Calu3 (cell line): ENCODE measurements at places on chromosomes 7 and 10. TPM values are rescaled to one million over a fixed set of nuclear protein-coding genes. Genes with fewer than 3 reads are reported as not detected.

Gene NEUROD6
- not detected in 2 replicates for total RNA-seq

Gene MOGAT3
- not detected in 2 replicates for total RNA-seq

Gene FANK1
- total RNA-seq, result 0.85 and 1.6 TPM in 2 replicates

Gene ACHE
- total RNA-seq, result 3.2 and 11.3 TPM in 2 replicates

Gene TRIM74
- total RNA-seq, result 0.33 TPM in 1 of 2 replicates, not detected in the other

Gene BUD23
- total RNA-seq, result 73.5 and 75.8 TPM in 2 replicates

Gene NACAD
- 0.90 and 1.0 TPM in 2 replicates for total RNA-seq

Gene RNF32
- 1.6 and 3.2 TPM in 2 replicates for total RNA-seq

Gene SLC26A5
- total RNA-seq, result not detected in 2 replicates

DNA sequence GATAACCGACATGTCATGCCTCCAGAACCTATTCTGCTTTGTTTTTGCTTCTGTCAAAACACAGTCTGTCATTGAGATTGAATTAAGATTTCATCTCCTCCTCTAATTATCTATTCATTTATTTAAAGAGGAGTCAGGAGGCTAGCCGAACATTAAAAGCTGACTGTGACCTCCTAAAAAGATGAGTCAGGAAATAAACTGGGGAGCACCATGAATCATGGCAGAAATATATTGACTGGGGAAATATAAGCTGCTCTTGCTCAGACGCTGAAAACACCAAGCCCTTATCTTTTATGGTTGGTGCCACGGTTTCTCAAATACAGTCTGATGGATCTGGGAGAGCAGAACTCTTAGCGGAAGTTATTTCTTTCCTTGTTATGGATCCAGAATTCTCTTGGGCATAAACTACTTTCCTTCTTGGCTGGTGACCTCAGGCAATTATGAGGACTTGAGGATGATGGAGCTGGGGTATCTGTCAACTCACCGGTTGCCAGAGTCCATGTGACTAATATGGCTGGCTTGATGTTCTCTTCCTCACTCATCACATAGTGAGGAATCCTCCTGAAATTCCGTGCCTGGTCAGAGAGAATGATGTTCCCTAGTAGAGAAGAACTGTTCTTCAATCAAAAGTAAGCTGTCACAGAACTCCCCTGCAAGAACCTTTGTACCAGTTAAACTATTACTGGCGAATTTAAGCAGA is 307.6 kb upstream of the PHYHIPL start:
- no peak for DNase-seq

GRCh38 chr10:71371750-71372166 is 25.0 kb upstream of the CDH23 start:
- DNase-seq, result no peak

DNA sequence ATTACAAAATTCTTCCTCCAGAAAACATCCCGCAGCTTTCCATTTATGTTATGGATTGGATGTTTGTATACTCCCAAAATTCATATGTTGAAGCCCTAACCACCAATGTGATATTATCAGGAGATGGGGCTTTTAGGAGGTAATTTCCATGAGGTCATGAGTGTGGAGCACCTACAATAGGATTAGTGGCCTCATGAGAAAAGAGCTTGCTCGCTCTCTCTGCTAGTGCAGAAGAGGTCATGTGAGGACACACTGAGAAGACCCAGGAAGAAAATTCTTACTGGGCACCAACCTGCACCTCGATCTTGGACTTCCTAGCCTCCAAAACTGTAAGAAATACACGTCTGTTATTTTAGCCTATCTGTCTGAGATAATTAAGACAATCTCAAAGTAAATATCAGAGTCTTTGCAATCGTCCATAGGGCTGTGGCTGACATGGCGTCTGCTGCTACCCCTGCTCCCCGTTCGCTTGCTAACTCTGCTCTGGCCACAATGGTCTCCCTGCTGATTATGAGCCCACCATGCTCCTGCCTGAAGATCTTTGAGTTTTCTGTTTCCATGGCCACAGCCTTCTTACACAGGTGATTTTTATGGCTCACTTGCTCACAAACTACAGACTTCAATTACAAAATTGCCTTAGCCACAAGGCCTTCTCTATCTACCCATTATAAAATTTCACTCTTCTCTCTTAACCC is 333.3 kb downstream of the CACNA2D1 start:
- no peak for DNase-seq

GRCh38 chr10:51521605-51522004 is 177.8 kb downstream of the CSTF2T start:
- DNase-seq, result no peak

DNA sequence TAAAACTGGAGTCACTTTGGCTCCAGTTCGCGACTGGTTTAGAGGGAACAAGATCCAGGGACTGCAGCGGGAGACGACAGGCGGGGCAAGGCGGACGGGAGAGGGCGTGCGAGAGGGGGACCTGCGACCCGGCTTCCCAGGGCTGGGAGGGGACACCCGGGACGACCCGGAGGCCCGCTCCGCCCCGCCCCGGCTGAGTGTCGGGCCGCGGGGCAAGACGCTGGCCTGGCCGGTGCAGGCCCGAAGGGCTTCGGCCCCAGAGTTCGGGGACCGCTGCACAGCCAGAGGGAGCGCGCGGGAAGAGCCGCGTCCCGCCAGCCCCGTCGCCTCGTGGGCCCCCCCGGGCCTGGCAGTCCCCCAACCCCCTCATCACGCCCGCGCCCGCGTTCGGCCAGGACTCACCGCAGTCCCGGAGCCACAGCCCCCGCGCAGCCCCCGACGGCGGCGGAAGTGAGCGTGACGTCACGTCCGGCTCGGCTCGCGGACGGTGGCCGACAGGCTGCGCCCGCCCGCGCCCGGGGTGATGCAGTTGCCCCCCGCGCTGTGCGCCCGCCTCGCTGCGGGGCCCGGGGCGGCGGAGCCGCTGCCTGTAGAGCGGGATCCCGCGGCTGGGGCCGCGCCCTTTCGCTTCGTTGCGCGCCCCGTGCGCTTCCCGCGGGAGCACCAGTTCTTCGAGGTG is at the start of the genes TUBGCP2 and ZNF511:
TUBGCP2 (minus strand) TSS at position 452 of the 679 bp plus-strand sequence. CDS start 5,931 bp downstream, outside the sequence.
ZNF511 (plus strand) TSS at position 494 of the 679 bp plus-strand sequence; CDS start at position 524, 30 bp downstream.
- DNase-seq, result peak; percentile 83

DNA sequence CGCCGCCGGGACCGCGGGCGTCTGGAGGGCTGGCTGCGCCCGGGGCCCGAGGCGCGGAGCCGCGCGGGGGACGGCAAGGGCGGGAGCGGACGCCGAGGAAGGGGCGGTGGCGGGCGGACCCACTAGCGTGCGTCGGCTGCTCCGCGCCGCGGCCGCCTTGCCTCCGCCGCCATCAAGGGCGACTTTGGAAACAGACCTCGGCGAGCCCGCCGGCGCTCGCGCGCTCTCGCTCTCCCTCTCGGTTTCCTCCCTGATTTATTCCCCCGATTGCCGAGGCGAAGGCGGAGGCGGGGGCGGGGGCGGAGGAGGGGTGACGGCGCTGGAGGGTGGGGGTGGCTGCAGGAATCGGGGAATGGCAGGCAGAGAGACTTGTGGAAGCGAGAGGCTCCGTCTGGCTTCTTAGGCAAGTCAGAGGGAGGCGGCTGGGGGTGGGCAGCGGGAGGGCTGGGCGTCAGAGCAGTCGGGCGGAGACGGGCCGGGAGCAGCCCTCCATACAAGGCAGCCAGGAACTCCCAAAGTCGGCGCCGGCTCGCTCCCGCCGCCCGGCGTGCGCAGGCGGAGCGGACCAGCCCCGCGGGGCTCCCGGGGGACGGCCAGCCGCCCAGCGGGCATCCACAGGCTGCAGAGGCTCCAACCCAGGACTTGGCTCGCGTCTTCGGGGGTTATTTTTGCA is at the start of gene CACNA2D1:
CACNA2D1 (minus strand) TSS at position 231 of the 673 bp plus-strand sequence.
- DNase-seq, result peak; percentile 44

- no peak for DNase-seq
Observed at GRCh38 chr10:74651565-74651964, 174.8 kb upstream of the KAT6B start.

- DNase-seq, result no peak
Observed at GRCh38 chr10:66258693-66259092, 667.1 kb upstream of the LRRTM3 start.

DNA sequence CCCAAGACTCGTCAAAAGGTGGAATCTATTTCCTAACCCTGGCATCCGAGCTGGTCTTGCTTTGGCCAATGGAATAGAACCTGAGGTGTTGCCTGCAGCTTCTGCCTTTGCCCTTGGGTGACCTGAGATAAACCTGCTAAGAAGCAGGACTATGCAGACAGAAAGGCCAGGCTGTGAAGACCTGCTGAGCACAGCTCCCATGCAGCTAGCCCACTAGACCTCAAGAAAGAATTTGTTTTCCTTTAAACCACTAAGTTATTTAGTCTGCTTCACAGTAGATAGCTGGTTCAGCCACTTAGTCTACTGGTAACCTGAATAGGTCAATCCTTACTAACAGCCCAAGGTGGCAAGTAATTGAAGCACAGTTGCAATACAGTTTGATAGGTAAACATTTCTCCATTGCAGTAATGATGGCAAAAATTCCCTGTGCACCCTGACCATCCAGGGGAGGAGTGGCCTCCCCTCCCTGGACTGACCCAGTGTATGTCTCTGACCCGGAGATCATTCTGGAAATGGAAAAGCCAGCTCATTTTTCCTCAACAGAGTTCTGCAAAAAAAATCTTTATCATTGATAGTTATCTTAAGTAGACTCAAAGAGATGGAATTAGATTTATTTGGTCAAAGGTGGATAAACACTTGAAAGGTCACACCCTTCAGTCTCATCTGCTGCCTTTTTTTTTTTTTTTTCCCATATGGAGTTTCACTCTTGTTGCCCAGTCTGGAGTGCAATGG is 20.0 kb downstream of the TNS3 start:
- no peak for DNase-seq

DNA sequence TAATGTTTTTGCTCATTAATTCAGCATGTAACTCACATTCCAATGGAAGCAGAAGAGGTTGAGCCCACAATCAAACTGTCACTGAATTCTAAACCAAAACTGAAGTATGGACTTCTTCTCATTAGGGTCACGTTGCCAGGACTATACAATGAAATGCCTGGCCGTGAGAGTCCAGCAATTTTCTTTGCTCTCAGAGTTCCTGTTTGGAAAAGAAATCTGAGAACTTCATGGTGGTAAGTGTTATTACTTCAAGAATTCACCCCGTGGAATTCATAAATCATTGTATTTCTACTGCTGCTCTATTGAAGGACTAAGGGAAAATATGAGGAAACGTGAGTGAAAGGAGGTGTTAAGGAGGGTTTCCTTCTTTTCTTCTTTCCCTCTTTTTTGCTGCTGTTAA is 441.8 kb upstream of the AKR1E2 start:
- no peak for DNase-seq

DNA sequence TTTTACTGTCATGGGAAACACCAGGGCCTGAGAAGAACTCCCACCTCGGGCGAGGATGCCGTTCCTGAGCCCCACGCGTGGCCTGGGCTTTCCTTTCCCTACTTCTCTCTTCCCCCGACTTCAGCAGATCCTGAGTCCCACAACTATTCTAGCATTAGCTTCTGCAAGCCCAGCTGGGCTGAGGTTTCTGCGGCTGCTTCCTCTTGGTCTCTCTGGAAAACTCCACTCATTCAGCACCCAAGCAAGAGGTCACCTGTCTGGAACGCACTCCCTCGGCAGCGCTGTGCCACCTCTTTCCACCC is 761 bp upstream of the DOCK1 start:
- DNase-seq, result no peak

- no peak for DNase-seq
Observed at GRCh38 chr7:79288655-79289054, 164.8 kb downstream of the MAGI2 start.

- no peak for DNase-seq
Observed at GRCh38 chr10:88409236-88409635, 173.9 kb downstream of the RNLS start.

DNA sequence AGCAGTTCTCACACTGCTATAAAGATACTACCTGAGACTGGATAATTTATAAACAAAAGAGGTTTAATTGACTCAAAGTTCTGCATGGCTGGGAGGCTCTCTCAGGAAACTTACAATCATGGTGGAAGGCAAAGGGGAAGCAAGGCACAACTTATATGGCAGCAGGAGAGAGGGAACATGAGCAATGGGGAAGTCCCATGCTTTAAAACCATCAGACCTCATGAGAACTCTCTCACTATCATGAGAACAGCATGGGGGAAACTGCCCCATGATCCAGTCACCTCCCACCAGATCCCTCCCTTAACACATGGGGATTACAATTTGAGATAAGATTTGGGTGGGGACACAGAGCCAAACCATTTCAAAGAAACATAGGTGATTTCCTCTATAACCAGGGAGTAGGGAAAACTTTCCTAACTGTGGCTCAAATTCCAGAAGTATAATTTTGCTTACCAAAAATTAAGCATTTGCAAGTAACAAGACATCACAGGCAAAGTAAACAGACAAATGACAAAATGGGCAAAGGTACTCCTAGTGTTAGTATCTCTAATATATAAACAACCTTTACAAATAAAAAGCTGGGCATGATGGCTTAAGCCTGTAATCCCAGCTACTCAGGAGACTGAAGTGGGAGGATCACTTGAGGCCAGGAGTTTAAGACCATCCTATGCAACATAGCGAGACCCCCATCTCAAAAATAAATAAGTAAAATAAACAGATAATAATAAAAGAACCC is 88.0 kb downstream of the KBTBD2 start:
- DNase-seq, result no peak

- no peak for DNase-seq
Observed at GRCh38 chr10:59393349-59393748, 31.0 kb upstream of the FAM13C start.

DNA sequence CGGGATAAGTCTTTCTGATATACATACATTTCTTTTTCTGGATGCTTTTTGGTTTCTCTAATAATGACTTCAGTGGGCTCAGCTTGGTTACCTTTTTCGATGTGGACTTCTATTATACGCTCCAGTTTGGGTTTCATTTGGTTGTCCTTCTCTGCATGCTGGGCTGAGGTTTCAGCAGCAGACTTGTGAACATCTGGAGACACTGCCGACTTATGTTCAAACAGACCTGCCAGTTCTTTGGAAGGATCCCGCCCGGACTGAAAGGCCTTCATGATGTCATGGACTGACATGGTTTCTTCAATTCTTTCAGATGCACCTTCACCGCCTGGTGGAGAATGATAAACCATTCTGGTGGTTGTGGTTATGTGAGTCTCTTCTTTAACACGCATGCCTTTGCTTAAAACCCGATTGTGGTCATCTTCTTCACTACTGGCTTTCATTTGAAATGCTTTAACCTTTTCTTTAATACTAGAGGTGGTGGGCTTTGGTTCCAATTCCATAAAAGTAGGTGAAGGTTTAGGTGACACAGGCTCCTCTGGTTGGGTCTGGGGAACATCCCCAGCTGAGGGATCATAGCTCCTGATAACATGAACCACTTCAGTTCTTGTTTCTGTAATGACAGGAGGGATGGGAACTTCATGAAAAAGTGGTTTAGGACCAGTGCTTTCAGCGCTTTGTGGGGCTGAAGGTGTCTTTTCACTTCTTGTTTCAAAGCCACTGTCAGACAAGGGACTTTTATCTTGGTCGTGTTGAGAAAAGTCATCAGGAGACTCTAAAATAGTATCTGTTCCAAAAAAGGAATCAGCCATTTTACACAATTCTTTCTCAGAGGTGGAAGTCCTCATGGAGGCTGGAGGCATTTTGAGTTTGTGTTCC is 167.7 kb upstream of the CCDC6 start:
- no peak for DNase-seq

DNA sequence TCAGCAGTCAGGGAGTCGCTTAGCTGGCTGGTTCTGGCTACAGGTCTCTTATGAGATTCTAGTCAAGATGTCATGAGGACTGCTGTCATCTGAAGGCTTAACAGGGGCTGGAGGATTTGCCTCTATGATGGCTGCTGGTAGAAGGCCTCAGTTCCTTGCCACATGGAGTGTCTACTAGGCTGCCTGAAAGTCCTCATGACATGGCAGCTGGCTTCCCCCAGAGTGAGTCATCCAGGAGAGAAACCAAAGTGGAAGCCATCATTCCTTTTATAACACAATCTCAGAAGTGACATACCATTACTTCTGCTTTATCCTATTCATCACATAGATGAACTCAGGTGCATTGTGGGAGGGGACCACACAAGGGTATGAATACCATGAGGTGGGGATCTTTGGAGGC is 75.1 kb downstream of the EXOC6 start:
- DNase-seq, result no peak

- no peak for DNase-seq
Observed at GRCh38 chr10:74995806-74996205, 115.7 kb upstream of the SAMD8 start.
